Non-pigmented ciliary epithelial cell (primary cell): ENCODE measurements at places on chromosomes 7 and 10.
A peak's percentile ranks its signal among the peaks of the same experiment; 100 is the strongest.

GRCh38 chr7:45888993-45889366 lies 692 bp downstream of the IGFBP1 start:
- DNase-seq: no peak

DNA sequence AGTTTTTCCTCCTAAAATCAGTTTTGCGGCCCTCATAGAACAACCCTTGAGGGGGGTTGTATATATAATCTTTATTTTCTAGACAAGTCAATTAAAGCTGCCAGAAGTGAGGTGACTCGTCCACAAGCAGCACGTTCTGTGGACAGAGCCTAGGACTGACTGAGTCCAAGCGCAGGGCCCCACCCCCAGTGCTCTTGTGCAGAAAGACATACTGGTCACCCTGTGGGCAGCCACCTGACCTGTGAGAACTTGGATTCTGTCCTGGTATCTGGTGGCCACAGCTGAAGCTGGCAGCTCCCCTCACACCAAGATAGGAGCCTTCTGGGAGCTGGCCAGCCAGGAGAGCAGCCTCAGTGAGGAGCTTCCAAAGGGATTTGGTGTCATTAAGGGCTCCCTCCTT lies 89.3 kb downstream of the GRK5 start:
- DNase-seq: no peak

DNA sequence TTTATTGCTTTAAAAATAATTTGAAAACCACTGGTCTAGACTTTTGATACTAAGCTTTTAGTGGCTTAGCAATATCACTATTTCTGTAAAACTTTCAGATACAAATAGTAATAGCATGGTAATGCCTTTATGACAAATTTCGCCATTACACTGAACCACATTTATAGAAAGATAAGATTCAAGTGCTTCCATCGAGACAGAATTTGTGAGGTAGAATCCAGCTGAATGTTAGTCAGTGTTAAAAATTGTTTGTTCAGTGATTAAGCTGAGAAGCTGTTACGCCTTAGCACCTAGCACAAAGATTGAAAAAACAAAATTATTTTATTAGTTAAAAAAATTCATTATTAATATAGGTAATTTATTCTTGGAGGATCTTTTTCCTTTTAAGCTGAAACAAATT lies 36.5 kb downstream of the GNAT3 start:
- no peak for DNase-seq

- no peak for DNase-seq
Observed at GRCh38 chr10:110501142-110501937, 3.6 kb downstream of the DUSP5 start.

DNA sequence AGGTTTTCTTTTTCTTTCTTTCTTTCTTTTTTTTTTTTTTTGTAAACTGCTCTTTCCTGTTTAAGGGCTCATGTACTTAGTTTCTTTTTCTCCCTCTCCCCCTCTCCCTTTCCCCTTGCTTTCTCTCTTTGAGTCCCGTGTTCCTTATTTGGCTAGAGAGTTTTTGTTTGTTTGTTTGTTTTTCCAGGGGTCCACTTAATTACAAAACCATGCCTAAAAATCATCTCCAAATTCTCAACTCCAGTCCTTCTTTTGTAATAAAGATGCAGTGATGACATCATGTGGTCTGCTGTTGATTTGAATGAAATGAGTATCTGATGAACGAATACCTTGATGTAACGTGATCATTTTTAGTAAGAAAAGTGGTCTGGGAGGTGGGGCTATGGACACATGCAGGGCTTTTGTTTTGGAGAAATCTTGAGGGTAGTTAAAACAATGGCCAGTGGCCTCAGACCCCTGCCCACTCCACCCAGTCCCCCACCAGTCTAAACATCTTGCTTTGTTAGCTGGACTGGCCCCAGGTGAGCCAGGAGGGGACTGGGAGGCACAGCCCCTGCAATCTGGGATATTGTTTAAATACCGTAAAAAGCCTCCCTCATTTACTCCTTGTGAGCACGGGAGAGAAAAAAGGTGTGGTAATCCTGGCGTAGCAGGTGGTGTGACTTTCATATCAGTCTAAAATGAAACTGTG lies 165.7 kb downstream of the LRMDA start:
- DNase-seq: no peak

GRCh38 chr7:491958-492713 lies 27.5 kb downstream of the PDGFA start:
- no peak for DNase-seq

GRCh38 chr7:67056683-67057082 lies 60.0 kb downstream of the TYW1 start:
- DNase-seq: no peak

DNA sequence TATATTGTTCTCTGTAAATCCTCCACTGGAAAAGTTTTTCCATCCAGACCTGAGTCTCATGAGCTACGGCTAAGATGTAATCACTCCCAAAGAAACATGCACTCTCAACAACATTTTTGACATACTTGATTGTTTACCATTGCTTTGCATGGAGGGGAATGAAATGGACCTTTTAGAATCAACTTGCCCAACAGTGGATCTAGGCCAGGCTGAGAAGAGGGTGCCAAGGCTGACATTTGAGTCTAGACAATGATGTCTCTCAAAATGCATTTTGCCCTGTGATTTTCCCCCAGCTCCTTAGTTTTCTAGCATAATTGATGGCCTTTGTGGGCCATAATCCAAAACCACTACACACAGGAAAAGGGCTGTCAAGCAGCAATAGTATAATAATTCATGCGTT lies 297.9 kb upstream of the KLF6 start:
- DNase-seq: no peak

DNA sequence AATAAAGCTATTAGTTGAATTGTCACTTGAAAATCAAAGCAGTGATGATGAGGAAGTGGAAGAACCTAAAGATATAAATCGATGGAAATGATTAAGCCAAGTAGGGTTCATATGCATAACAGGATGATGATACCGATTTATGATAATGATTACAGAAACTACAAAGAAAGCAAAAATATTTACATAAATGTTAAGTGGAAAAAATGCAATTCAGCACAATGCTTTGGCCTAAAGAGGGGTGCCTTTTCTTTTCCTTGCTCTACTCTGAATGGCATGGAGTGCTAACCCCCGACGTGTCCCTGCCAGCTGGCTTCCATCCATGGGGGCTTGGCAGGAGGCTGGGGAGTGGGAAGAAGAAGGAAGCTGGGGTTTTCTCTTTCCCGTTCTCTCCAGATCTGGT lies 240.3 kb downstream of the GATA3 start:
- no peak for DNase-seq

DNA sequence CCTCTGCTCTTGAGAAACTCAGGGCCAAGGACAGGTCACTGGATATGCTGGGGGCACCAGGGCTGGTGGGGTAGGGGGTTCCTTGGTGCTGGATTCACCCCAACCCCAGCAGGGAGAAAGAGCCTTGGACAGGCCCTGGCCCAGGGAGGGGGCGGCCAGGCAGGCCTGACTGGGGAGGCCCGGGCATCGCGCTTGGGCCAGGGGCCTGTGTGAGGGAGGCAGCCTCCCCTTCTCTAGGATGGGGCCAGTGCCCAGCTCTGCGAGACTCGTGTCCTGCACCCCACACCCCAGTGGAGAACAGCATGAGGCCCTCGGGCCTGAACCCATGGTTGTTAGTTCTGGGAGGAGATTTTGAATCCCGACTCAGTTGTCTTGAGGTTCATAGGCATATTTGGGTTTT lies 217.1 kb downstream of the ZNF248 start:
- DNase-seq: no peak

- DNase-seq: no peak
Observed at GRCh38 chr10:87593702-87594101, 66.0 kb upstream of the PAPSS2 start.

DNA sequence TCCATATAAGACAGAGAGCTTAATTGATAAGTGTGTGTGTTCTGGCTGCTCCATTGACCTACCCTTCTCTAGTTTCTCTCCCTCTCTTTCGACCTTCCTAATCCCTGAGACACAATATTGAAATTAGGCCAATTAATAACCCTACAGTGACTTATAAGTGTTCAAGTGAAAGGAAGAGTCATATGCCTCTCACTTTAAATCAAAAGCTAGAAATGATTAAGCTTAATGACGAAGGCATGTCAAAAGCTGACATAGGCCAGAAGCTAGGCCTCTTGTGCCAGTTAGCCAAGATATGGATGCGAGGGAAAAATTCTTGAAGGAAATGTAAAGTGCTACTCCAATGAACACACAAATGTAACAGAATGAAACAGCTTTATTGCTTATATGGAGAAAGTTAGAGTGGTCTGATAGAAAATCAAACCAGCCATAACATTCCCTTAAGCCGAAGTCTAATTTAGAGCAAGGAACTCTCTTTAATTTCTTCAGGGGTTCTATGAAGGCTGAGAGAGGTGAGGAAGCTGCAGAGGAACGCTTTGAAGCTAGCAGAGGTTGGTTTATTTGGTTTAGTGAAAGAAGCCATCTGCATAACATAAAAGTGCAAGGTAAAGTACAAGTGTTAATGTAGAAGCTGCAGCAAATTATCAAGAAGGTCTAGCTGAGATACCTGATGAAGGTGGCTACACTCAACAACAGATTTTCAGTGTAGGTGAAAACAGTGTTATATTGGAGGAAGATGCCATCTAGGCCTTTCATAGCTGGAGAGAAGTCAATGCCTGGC lies 53.8 kb downstream of the ST7 start:
- no peak for DNase-seq

GRCh38 chr10:96740141-96740540 lies 19.8 kb upstream of the PIK3AP1 start:
- no peak for DNase-seq

- no peak for DNase-seq
Observed at GRCh38 chr10:94631077-94631875, 52.3 kb upstream of the CYP2C18 start.

DNA sequence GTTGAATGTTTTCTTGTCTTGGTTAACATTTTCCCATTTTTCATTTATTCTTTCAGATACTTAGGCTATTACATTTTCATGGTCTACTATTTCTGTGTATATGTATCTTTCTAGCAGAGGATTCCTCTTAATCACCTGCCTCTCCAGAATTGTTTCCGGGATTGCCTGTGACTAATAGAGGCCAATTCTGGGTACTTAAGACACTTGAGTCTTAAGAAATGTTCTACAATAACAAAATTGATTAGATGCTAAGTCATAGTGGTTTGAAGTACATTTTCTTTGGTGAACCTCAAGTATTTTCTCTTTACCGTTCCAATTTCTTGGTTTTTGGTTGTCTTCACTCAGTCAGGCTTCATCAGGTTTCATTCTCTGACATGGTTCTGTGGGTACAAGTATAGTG lies 26.4 kb downstream of the BBS9 start:
- DNase-seq: peak; percentile 58

- no peak for DNase-seq
Observed at GRCh38 chr7:2040201-2040892, 192.4 kb downstream of the MAD1L1 start.

GRCh38 chr10:123139521-123140163 lies 3.9 kb downstream of the HMX3 start:
- DNase-seq: no peak

DNA sequence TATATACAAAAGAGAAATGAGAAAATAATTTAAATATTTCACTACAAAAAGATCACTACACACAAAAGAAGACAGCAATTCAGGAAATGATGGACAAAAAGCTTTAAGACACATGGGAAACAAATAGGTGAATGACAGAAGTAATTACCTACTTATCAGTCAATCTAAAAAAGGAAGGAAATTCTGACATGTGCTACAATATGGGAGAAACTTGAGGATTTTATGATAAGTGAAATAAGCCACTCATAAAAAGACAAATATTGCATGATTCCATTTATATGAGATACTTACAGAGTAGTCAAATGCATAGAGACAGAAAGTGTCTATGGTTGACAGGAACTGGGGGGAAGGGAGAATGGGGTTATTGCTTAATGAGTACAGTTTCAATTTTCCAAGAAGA lies 339.2 kb downstream of the CALN1 start:
- DNase-seq: no peak

DNA sequence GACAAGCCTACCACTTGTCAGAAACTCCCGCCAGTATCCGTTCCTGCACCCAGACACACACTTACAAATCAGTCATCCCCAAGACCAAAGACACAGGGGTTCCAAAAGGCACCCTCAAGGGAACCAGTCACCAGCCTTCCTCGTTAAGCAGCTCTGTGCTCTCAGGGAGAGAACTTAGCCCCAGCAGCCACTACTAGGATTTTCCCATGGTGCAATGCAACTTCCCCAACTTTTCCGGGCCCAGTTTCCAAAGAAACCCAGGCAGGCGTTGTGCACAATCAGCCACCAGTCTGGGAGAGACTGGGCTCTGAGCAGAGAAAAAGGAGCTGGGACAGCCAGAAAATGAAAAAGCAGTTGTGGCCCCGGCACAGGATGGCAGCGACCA lies 1.2 kb downstream of the DLG5 start:
- no peak for DNase-seq

- no peak for DNase-seq
Observed at GRCh38 chr10:114305521-114305925, 66.5 kb downstream of the VWA2 start.

- peak; percentile 95 for DNase-seq
Observed at GRCh38 chr10:50325449-50326171, 74.3 kb upstream of the ASAH2 start.

DNA sequence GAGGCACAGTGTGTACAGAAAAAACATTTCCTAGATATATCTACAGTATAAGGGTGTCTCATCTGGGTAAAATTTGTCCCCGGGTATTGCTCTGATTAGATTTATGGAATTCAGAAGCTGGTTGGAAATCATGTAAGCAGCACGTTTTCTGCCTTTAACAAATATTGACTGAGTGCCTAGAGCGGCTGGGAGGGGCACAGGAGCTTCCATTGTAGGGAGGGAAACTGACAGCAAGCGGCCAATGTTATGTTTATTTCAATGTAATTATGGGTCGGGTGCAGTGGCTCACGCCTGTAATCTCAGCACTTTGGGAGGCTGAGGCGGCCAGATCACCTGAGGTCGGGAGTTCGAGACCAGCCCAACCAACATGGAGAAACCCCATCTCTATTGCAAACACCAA lies 4.4 kb upstream of the RFC2 start:
- no peak for DNase-seq

- no peak for DNase-seq
Observed at GRCh38 chr7:133746847-133747246, 380.3 kb upstream of the LRGUK start.

- DNase-seq: no peak
Observed at GRCh38 chr10:16941870-16942269, 124.6 kb upstream of the RSU1 start.

GRCh38 chr10:56449770-56450169 lies 88.7 kb upstream of the ZWINT start:
- no peak for DNase-seq

DNA sequence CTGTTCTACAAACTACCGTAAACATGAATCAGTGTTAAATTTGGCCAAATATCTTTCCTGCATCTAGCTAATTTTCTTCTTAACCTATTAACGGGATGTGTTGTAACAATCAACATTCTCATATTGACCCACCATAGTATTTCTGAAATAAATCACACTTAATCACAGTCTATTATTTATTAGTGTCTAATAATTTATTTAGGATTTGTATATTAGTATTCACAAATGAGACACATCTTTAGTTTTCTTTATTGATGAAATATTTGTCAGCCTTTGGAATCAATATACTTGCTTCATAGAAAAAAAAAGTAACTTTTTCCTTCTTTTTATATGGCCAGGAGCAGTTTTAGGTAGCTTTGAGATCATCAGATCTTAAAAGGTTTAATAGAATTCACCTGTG lies 4.6 kb downstream of the GIMAP7 start:
- DNase-seq: no peak
